Skeletal muscle cell (primary cell): ENCODE measurements at places on chromosomes 1 and 21.

GRCh38 chr1:25053576-25054250 is 123.6 kb upstream of the RUNX3 start:
- no peak for DNase-seq

DNA sequence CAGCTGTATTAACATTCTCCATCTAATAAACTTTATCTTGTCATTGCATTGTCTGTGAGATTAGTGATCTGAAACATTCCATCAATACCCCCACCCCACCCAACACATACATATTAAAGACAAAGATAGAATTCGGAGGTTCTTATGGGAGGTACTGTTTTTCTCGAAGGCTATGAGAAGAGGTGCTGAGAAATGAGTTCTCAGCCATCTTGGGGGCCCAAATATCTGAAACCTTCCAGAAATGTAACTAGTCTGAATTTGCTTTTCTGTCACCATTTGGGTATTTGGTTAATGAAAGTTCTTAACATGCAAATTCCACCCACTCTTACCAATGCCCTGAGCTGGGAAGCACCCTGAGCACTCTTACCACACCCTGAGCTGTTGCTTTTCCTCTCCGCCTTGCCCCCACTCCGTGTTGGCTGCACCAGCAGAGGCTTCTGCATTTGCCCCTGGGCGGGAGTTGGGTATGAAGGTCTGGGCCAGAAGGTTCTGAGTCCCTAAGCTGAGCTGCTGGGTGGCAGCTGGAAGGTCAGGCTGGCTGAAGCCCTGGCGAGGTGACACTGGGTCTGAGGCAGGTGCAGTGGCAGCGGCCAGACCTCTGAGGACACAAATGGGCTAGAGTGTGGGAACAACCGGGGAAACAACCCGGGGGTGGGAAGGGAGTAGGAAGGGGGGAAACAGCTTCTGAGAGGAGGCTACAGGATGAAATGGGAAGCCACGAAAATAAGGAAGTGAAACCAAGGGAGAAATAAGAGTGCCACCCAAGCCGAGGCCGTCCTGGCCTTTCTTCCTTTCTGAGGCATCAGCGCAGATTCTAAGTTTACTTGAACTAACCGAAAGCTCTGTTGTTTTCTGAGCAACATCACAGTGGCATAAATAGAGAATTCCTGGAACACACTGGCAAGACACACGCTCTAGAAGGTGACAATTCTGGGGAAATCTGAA is 26.3 kb upstream of the IER5 start:
- no peak for DNase-seq

DNA sequence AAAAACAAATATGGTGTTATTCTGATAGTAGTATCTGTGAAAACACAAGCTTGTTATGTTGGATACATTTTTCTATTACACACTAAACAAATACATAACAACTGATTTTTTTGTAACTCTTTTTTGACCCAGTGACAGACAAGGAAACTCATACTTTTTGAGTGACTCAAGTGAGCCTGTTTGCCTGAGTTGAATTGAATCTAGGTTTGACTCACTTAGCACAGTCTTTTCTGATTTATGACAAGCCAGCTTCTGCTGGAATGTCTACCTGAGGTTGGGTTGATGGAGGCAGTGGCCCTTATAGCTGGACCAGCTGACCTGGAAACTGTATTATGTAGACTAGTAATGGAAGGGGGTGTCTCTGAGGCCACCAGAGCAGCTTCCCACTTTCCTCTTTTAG is 4.2 kb upstream of the CLCA4 start:
- DNase-seq: no peak

- DNase-seq: no peak
These were observed 23.1 kb upstream of the TOR3A start for GRCh38 chr1:179058487-179059483.

GRCh38 chr1:248306103-248306502 is 2.9 kb upstream of the OR2T12 start:
- no peak for DNase-seq

- no peak for DNase-seq
These were observed 52.2 kb downstream of the RAB3GAP2 start for GRCh38 chr1:220219865-220220698.

DNA sequence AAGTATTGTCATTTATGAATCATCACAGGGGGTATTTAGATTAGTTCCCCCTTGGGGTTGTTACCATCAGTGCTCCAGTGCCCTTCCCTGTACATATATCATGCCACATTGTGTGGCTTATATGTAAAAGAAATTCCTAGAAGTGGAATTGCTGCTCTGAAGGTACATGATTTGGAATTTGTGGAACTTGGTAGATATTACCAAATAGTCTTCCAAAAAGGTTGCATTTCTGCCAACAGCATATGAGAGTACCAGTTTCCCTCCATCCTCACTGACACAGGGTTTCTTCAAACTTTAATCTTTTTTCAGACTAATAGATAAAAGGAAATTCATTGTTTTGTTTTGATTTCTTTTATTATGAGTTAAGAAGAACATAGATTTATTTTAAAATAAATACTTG is 41.3 kb downstream of the AKNAD1 start:
- no peak for DNase-seq

DNA sequence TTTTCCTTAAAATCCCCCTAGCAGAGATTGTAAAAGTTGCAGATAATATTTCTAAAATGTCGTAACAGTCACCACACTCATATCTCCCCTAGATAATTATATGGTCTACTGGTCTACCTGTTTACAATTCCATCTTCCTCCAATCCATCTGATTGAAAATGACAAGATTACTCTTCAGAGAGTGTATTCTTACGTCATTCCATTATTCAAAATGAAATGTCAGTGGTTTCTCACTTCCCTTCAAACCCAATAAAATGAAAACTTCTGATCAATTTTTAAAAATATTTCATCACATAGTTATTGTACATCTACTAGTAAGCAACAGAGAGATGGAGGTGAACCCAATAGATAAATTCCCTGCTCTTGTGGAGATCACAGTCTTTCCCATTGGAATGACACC is 202.2 kb upstream of the C8B start:
- DNase-seq: no peak

DNA sequence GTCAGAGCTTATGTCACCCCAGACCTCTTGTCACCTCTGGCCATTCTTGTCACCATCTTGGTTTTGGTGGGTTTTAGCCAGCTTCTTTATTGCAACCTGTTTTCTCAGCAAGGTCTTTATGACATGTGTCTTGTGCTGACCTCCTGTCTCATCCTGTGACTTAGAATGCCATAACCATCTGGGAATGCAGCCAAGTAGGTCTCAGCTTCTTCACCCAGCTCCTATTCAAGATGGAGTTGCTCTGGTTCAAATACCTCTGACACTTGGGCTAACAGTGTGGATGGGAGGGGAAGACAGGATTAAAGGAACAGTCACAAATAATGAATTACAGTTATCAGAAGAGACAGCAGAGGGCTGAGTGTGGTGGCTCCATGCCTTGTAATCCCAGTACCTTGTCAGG is 30.5 kb upstream of the PIK3CD start:
- DNase-seq: no peak

GRCh38 chr1:25568834-25569596 is 25.6 kb downstream of the LDLRAP1 start:
- DNase-seq: no peak

DNA sequence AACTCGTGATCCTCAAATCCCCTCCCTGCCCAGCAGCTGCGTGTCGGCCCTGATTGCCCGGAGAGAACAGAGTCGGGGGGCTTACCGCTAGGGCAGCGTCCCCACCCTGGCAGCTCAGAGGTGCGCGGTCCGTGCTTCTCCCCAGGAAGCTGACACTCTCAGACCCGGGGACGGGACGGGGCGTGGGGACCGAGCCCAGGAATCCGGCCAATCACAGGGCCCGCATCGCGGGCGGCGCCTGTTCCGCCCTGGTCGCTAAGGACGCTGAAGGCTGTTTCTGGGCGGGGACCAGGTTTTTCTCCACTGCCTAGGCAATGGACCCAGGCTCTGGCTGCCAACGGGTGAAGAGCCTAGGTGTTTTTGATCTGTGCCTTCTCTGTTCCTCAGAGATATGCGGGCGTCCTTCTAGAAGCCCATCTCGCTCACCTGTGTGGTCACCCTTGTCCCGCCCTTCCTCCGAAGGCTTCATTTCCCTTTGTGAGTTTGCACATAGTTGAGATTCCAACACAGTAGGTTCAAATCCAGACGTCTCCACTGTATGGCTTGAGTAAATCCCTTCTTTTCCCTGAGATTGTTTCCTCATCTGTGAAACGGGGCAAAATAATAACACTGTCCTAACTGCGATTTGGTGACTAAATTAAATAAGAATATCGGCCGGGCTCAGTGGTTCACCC is at the start of gene C1orf87:
TSS of gene C1orf87 (minus strand) at position 166 of the 674 bp plus-strand sequence. CDS start 1,127 bp downstream, outside the sequence.
- DNase-seq: no peak

DNA sequence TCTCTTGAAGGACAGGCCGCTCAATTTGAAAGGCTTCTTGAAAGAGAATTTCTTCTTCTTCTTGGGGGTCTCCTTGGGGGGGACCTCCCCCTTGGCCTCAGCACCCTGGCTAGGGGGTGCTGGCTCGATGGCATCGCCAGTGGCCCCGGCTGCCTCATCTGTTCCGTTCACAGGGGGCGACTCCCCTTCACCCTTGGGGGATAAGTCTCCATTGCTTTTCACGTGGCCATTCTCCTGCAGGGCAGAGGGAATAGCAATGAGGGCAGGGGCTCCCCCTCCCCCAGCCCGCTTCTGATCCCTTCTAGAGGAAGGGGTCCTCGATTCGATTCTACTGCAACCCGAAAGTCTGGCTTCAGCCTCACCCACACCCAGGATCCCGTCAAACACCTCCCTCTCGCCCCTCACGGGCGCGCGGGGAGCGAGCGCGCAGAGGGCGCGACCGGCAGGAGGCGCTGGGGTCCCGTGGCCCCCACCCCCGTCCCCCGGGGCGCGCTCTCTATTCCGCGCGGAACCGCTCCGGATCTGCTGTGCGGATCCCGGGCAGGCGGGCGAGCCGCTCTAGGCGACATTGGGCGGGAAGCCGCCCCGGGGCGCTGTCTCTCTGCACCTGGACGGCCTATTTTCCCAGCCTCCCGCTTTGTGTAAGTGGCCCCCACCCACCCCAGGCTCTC is 1.0 kb downstream of the MARCKSL1 start:
- DNase-seq: no peak

- no peak for DNase-seq
These were observed 113.2 kb upstream of the CACHD1 start for GRCh38 chr1:64356636-64357256.

GRCh38 chr1:173099166-173099565 is 48.4 kb upstream of the TNFSF18 start:
- no peak for DNase-seq

- DNase-seq: no peak
These were observed 47.3 kb downstream of the RAP1GAP start for GRCh38 chr1:21621761-21622436.

DNA sequence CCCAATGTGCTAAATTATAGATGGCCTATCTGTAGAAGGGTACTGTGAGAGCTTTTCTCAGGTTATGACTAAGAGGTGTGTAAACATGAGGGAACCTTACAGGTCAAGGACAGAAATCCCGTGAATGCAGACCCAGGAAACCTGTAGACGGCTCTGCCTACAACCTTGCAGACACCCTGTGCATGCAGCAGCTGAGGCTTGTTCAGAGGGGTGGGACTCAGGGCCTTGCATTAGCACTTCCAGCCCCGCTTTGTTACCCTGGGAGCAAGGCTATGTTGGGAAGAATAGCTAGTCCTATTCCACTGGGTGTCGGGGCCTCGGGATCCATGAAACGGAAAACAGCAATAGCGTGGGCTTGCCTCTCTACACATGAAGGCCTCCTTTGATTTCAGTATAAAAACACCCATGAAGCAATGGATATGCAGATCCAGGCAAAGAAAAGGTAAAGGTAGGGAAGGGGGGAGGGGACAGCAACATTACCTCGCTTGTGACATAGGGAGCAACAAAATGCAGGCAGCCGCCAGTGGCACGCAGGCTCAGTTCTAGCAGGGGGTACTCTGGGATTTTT is 9.5 kb upstream of the NDUFS5 start:
- no peak for DNase-seq

DNA sequence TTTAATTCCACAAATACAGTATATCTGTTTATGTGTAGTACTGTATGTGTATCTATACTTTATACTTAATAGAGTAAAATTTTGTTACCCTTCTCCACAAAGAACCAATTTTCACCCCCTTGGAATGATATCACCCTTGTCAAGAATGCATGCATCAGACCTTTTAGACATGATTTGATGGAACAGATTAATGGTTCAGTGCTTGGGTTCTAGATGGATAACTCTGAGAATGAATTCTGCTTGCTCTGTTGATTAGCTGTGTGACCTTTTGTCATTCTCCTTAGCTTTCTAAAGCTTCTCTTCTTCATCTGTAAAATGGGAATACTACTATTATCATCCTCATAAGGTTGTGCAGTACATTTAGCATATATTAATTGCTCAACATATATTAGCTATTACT is 105.1 kb downstream of the NEK7 start:
- DNase-seq: no peak

DNA sequence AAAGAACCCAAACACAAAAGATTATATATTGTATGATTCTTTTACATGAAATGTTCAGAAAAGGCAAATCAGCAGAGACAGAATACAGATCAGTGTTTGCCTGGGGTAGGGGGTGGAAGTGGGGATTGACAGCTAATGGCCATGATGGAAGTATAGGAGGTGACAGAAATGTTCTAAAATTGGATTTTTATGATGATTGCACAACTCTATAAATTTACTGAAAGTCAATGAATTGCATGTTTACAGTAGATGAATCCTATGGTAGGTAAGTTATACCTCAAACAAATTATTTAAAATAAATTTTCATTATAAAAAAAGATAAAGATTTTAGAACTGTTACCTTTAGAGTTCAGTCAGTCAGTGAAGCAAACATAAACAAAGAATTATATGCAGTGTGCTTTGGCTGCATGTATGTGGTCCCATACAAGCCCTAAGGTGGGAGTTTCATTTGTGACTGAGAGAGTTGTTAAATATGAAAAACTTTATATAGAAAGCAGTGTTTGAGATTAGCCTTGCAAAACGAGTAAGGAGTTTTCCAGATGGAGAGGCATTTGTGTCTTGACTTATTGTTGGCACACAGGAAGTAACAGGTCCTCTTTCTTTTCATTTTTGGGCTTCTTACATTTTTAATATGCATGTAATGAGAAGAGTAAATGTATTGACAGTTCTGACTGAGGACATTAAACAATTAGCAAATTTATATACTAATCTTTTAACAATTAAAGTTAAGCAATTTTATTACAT is 115.6 kb upstream of the KIAA1614 start:
- DNase-seq: no peak

DNA sequence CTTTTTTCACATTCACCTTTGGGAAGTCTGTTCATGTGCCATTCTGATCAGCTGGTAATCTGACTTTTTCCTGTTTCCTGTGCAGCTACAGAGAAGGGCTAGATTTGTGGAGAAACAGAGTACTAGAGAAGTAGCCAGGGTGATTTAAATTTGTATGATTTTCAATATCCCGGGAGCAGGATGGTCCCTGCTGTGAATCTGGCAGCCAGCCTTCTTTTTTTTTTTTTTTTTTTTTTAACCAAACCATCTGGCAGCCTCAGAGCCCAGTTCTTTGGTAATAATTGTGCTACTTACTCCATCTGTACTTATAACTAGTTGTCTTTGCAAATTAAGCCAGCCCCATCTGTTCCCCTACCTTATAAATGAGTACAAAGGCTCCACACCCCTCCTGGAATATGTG is 248.6 kb upstream of the DEPDC1 start:
- DNase-seq: no peak
